Sciatic nerve (tissue), 2 donors: ENCODE measurements at places on chromosomes 5 and 9. TPM values are rescaled to one million over a fixed set of nuclear protein-coding genes. Genes with fewer than 3 reads are reported as not detected.
A peak's percentile ranks its signal among the peaks of the same experiment; 100 is the strongest.

Gene LHX6
- 11.5 TPM for total RNA-seq

DNA sequence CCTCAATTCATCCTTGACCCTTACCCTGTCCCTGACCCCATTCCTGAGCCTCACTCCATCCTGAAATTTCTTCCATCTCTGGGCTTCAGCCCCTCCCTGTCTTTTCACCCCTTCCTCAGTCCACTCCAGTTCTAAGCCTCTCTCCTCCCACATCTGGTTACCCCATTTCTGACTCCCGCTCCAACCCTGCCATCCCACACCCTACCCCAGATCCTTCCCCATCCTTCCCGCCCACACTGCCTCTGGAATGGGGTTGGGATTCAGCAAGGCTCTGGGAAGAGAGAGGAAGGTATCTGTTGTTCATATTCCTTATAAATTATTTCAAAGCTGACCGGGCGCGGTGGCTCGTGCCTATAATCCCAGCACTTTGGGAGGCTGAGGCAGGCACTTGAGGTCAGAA is 29.9 kb upstream of the MVB12B start:
- DNase-seq: no peak

- no peak for DNase-seq
Measured at GRCh38 chr5:150069672-150070627, 16.4 kb downstream of the CSF1R start.

DNA sequence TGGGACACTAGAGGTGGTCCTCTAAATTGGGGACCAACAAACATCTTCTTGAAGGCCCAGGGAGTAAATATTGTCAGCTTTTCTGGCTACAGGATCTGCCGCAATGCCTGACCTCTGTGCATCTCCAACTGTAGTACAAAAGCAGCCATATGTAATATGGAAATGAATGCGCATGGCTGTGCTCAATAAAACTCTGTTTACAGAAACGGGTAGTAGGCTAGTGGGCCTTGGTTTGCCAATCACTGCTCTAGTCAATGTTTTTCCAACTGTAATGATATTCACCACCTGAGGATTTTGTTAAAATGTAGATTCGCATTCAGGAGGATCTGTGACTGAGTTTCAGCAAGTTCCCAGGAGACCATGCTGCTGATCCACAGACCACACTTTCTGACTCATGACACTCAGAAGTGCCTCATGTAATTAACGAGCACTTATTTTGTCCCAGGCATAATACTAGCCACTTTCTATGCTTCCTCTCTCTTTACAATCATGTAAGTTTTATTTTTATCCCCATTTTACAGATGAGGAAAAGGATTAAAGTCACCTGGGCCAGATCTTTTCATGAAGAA is 96.9 kb downstream of the MED27 start:
- DNase-seq: no peak

Gene RASEF
- total RNA-seq: 0.09 TPM

Gene ANKRD34B
- not detected for total RNA-seq

Gene C9orf43
- total RNA-seq: 0.45 TPM

- DNase-seq: peak; percentile 64
Measured at GRCh38 chr5:60945813-60946187, 795 bp downstream of the NDUFAF2 start.

DNA sequence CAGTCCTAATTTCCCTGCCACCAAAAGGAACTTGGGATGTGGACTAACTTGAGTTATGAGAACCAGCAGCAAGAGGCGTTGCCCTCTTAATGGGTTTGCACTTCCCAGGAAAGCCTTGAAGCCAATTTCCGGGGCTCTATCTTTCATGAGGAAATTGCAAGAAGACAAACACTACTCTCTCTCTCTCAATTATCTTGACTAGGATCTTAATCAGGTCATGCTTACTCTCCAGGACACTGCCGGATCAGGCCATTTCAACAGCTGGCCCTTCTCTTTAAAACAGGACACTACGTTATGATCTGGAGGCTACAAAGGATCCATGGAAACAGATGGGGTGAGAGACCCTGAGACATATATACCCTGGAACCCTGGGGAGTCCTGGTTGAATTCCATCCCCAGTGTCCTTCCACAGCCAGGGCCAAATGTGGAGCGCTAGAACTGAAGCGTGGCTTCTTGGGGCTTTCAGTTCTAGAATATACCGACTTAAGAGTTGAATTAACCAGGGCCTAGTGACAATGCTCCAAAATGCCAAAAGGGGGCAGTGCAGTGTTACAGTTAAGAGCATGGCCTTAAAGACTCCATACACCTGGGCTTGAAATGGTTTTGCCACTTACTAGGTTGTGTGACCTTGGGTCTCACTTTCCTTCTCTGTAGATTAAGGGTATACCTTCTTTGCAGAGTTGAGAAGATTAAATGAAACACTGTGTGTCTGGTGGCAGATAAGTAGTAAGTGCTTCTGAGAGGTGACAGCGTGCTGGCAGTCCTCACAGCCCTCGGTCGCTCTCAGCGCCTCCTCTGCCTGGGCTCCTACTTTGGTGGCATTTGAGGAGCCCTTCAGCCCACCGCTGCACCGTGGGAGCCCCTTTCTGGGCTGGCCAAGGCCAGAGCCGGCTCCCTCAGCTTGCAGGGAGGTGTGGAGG is 21.1 kb downstream of the FAM219A start:
- DNase-seq: no peak

Gene OR1J2
- not detected for total RNA-seq

GRCh38 chr9:16205455-16205854 is 652.6 kb downstream of the CCDC171 start:
- DNase-seq: no peak
